Cerebellar nuclear complex (tissue), 1 donor: ENCODE measurements at places on chromosomes 7 and 10.

GRCh38 chr10:107619139-107619538, 454.6 kb upstream of the SORCS1 start:
- DNase-seq: no peak

DNA sequence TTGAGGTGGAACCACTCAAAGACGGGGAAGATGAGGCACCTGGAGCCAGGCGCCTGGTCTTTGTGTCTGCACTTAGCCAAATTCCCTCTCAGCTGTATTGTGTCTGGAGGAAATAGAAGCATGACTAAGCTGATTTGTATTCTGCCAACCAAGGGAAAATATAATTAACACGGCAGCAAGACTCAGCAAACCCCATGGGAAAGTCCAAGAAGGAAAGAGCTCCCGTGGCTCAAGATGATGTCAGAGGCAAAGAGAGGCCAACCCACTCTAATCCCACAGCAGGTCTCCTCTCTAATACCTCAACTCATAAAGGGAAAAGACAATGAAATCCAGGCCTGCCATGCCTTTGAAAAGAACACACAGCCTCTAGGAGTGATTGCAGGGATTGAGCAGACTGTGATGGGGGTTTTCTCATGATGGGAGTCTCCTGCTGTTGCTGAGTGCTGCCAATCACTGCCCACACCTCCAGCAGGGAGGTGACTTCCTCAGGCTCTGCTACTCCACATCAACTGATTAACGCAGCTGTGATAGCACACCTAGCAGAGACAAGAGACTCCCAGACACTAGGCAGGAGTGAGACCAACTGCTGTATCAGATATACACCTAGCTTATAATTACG, 255.5 kb upstream of the C7orf33 start:
- DNase-seq: no peak

DNA sequence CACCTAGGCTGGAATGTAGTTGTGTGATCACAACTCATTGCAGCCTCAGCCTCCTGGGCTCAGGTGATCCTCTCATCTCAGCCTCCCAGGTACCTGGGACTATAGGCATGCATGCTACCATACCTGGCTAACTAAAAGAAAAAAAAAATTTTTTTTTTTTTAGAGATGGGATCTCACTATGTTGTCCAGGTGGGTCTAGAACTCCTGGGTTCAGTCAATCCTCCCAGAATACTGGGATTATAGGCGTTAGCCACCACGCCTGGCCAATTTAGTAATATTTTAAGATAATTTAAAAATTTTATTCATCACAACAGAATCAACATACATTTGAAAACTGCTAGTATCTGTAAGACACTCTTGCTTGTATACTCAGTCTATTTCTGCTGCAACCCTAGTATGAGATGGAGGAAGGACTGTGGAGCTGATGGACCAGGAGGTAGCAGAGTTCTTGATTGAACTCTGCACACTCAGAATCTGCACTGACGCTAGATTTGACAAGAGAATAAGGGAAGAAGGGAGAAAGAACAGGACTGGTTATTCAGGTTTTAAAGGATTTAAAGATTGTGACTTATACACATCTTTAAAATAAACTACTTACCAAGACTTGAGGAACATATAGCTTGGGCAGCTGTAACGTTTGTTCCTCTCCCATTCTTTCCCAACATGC, 57.6 kb downstream of the VCL start:
- no peak for DNase-seq

DNA sequence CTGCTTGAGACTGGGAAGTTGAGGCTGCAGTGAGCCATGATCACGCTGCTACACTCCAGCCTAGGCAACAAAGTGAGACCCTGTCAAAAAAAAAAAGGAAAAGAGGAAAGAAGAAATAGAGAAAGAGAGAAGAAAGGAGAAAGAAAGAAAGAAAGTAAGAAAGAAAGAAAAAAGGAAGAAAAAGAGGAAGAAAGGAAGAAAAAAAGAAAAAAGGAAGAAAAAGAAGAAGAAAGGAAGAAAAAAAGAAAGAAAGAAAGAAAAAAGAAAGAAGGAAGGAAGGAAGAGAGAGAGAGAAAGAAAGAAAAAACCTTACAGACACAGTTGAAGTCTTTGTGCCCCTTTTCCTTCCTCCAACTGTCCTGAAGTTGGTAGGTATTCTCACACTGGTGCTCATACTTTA, 26.6 kb upstream of the LEP start:
- no peak for DNase-seq

DNA sequence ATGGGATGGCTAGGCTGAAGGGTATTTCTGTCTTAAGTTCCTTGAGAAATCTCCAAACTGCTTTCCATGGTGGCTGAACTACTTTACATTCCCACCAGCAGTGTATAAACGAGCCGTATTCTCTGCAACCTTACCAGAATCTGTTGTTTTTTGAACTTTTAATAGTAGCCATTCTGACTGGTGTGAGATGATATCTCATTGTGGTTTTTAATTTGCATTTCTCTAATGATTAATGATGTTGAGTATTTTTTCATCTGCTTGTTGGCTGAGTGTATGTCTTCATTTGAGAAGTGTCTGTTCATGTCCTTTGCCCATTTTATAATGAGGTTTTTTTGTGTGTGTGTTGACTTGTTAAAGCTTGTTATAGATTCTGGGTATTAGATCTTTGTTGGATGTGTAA, 226.8 kb upstream of the IGFBP3 start:
- DNase-seq: no peak

DNA sequence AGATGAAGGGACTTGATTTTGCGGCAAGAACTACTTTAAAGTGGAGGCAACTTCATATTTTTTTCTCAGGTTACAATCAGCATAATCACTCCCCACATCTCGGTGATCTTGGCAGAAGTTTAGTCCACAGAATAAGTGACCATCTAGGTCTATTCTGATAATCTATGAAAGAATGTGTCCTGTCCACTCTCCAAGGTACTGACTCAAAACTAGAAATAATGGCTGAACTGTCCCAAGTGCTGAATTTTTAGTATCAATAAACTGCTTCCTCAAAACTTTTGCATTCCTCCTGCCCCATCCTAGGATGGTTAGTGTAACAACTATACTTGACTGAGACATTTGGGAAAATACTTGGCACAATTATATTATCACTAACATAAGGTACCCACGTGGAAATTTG, 10.9 kb upstream of the CHRM2 start:
- no peak for DNase-seq

- DNase-seq: no peak
Measured at GRCh38 chr7:21939136-21939857, 6.4 kb downstream of the CDCA7L start.

- DNase-seq: no peak
Measured at GRCh38 chr7:143265017-143265693, 1.9 kb downstream of the GSTK1 start.

GRCh38 chr7:50848203-50848602, 65.5 kb upstream of the GRB10 start:
- no peak for DNase-seq

DNA sequence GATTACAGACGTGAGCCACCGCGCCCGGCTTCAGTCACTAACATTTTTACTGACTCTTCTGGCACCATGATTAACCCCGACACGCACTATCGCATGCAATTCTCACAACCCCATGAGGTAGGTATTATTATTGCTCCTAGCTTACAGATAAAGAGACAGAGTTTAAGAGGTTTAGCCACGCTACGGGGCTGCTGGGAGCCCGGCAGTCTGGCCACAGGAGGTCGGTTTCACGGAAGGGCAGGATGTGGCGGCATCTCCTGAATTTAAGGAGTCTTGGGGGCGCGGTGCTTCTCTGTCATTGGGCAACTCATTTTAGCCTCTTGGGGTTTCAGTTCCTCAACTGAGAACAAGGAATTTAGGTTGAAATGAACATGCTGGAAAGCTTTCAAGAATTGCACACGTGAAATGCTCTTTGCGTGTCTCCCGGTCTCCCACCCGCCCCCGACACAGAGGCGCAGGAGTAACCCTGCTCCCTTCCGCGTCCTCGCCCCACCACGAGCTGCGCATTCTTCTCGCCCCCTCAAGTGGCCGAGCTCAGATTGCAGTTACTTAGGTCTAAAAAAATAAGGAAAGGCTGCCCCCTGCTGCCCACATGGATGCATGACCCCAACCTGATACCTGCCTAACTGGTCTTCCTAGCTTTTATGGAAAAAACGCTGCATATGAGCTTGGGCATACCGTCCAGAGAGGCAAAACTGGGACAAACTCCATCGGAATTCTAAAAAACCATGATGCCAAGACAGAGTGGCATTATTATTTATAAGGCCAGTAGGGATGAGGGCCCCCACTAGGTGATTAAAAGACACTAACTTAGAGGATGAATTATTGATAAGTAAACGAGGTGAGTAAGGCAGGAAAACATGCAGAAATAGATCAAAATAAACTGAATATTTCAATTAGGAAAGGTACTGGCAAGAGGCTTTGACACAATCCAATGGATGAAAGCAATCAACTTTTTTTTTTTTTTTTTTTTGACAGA, 12.4 kb downstream of the PRSS2 start:
- DNase-seq: peak; percentile 43

GRCh38 chr10:58281092-58281752, 12.3 kb downstream of the CISD1 start:
- DNase-seq: no peak

DNA sequence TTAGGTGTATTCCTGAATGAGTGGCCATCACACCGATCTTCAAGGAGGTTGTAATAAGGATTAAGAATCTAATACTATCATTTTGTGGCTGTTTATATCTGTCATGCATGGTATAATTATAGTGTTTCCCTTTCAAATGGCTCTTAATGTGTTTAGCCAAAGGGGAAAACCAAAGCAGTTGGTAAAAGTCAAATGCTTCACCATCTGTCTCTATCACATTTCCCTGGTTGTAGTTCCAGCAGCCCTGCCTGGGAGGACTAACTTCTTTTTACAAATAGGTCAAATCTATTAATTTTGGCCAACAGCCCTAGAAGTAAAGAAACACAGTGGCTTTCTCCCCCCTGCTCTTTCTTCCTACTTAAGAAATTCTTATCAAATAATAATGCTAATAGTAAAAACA, 56.7 kb downstream of the ZNF365 start:
- DNase-seq: no peak

GRCh38 chr7:22088827-22089226, 143.1 kb upstream of the CDCA7L start:
- DNase-seq: no peak

DNA sequence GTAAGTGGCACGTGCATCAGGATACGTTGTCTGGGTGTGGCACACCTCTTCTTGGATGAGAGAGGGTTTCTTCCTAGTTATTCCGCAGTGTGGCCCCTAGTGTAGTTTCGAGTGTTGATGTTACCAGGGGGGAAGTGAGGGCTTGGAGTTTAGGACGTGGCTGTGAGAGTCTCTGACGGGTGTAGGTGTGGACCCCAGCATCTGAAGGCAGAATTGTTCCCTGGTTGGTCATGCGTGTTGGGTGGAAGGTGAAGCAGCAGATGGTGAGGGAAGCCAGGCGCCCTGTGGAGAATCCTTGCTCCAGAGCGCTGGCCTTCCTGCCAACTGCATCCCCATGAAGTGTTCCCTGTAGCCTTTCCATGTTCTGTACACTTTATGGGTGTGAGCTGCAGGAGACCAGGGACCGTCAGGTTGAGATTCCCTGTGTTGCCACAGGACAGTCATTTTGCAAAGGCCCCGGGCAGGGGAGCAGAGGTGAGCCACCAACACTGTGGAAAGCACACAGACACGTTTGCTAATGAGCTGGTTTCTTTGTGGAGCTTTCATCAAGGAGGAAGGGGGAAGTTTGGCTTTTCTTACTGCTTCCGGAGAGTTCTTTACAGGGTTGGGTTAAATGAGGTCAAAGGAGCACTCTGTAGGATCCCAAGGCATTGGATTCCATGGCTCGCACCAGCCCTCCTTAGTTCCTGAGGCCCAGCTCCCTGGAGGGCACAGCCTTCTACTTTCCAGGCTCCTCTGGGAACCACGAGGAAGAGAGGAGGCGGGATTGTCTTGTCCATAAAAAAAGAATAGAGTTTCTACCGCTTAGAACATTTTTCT, 32.0 kb downstream of the TSPAN14 start:
- no peak for DNase-seq

GRCh38 chr7:96184783-96185182, 137.1 kb downstream of the SLC25A13 start:
- DNase-seq: no peak
